NCI-H1930 (cell line): ENCODE measurements at places on chromosomes 1 and 21.

GRCh38 chr1:8155528-8156186 is 129.5 kb upstream of the ERRFI1 start:
- DNase-seq: no peak

GRCh38 chr1:154295408-154296235 is 23.2 kb downstream of the HAX1 start:
- no peak for DNase-seq

- peak; percentile 73 for DNase-seq
Observed at GRCh38 chr1:216221260-216221700, 202.0 kb downstream of the USH2A start.

- DNase-seq: no peak
Observed at GRCh38 chr1:54764922-54765561, 719 bp upstream of the PARS2 start.

- DNase-seq: no peak
Observed at GRCh38 chr1:115469703-115470476, 131.8 kb upstream of the NGF start.

GRCh38 chr1:38814984-38815464 is 44.5 kb downstream of the RRAGC start:
- DNase-seq: no peak

- DNase-seq: no peak
Observed at GRCh38 chr1:38962560-38962959, 20.9 kb upstream of the RHBDL2 start.

DNA sequence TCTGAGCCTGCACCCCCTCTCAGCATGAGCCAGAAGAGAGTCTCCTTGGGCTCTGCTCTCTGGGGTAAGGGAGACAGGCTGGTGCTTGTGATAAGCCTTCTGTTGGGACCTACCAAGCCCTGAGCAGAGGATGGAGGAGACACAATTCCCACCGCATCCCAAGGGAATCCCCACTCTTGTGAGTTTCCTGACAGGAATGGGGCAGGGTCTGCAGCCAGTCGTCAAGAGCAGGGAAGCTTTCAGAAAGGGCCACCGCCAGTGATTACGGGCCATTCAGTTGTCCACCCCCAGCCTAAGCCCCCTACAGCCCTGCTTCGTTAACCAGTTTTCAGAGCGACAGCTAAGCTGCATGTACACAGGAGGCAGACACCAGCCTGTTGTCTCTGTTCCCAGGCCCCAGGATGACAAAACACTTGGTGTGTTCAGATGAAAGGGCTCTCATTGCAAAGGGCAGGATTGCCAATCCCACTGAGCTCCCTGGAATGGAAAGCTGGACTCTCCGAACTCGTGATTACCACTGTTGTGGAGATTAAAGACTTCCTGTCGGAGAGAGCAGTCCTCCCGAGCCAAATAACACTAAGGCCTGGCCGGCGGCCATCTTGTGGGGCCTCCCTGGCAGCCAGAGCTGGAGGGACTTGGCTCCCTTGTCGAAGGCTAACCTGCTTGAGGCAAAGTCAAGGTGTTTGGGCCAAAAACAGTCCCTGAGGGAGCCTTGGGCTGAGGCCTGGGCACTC is 37.4 kb upstream of the SLC30A1 start:
- no peak for DNase-seq

DNA sequence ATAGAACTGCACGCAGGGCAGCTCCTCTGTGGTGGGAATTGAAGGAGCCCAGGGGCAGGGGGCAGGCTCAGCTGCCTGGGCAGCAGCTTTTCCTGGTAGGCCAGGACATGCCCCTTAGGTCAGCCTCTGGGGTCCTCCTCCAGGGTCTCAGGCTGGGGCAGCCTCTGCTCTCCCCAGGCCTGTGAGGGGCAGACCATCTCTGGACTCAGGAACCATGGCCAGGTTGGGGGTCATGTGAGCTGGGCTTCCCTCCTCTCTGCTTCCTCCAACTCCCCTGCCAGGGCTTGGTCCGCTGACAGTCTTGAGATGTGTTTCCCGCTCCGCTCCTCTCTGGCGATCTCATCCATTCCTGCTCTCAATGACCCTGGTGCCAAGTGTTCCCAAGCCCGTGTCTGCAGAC is 5.7 kb downstream of the C1orf210 start:
- no peak for DNase-seq

DNA sequence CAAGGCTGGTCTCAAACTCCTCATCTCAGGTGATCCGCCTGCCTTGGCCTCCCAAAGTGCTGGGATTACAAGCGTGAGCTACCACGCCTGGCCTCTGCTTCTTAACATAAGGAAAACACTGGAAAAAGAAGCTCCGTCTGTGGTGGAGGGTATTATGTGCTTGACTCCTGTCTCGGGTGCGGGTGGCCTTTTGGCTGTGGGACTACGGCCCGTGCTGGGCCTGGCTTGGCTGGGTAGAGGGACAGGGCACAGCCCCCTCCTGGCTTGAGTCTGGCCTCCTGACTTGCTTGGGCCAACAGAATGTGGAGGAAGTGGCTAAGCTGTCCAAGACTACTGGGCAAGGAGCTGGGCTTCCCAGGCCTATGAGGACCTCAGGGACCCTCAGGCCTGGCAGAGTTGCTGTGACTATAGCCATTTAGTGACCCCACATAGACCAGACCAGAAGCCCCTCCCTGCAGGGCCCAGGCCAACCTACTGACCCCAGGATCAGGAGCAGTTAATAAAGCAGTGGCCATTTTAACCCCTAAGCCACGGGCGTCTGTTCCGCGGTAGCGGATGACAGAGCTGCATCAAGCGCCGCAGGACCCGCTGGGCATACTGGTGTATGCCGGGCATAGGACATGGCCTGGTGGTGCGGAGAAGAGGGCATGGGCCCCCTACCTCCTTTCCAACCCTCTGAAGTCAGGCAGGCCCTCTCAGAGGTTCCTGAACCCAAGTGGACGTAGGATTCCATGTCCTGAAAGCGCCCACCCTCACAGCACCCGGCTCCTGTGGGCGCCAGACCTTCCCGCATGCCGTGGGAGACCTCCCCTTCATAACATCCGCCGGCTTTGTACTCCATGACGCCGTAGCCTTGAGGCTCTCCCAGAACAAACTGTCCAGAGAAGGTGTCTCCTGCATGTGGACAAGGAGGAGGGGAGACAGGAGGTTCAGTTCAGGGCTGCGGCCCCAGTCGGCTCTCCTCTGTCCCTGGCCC is 4.4 kb downstream of the MORN1 start:
- DNase-seq: no peak

DNA sequence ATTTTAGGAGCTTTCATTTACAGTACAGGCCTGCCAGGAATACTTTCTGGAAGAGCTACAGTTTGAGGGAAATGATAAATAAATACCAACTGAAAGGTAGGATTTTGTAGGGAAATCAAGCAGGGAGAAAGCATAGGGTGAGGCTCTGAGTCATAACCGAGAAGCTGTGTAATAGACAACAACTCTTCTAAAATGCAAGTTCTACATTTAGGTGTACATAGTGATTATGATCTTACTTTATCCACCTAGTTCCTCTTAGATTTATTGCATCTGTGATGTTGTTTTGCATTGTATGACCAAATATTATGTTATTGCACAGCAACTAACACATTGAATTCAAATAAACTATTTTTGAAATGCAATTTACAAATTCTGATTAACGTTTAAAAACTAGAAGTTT is 819.3 kb downstream of the PLA2G4A start:
- no peak for DNase-seq

- DNase-seq: no peak
Observed at GRCh38 chr1:81111818-81112217, 688.9 kb upstream of the ADGRL2 start.

DNA sequence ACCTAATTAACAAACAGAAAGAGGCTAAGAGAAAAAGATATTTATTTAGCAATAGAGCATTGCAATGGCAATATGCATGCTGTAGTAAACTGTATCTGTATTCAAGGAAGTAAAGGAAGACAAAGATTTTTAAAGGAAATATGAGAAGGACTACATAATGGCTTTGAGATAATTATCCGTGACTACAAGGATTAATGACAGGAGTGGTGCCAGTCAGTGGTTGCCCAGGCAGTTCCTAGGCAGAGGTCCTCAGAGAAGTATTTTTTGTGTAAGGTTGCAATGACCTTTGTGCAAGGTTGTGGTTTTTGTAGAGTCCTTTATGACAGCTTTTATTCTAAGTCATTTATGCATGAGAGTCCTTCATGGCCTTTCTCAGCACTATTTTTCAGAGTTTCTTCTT is 711.1 kb upstream of the CHRM3 start:
- DNase-seq: no peak

GRCh38 chr1:104100115-104100514 is 350.4 kb downstream of the AMY1C start:
- no peak for DNase-seq

- DNase-seq: no peak
Observed at GRCh38 chr1:97938285-97938642, 17.4 kb upstream of the DPYD start.

DNA sequence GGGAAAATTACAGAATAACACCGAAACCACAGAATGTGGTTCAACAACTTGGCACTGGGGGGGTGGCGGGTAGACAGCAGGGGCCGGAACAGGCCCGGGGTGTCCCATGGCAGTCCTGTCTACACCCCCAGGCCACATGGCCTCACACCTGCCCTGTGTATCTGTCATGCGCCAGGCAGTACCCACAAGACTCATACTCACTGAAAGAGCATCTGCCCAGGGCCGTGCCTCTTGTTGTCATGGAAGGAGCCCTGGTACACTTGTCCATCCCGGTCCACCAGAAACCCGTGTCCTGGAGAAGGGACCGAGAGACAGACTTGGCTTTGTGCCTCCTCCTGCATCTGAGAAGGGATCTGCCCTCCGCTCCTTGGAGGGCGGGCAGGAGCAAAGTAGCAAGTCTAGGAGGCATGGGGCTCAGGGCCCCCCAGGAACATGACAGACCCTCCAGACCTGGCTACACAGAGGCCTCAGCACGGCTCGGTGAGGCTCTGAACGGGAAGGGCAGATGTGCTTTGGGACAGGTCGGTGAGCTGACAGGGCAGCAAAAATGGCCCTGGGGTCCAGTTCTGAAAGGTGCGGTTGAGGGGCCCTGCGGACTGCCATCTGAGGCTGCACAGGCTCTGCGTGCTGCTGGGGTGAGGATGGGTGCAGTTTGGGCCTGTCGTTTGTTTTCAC is 5.6 kb downstream of the MORN1 start:
- DNase-seq: no peak

DNA sequence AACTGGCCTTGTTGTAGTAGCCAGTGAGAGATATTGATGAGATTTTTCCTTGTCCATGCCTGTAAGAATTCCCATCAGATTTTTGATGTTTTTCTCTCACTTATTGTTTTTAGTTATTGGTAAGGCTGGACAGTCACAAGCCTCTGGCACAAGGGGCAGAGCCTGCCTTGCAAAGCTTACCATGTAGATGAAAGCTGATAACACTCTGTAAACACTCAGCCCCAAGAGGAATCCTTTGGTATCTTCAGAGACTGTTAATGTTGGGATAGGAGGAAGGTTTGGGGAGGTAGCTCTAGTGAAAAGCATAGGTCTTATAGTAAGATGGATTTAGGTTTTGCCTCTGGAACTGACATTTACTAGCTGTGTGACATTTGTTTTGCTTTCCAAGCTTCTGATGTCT is 37.7 kb downstream of the MARK1 start:
- DNase-seq: no peak

DNA sequence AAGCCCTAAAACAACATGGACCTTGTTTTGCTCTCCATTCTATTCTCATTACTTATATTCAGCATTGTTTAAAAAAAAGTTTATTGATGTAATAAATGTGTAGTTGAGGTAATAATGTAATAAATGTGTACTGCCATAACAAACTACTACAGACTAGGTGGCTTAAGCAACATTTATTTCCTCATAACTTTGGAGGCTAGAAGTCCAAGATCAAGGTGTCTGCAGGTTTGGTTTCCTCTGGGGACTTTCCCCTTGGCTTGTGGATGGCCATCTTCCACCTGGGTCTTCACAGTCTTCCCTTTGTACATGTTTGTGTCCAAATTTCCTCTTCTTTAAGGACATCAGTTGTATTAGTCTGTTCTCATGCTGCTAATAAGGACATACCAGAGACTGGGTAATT is 93.1 kb downstream of the LMO4 start:
- DNase-seq: no peak

- DNase-seq: no peak
Observed at GRCh38 chr1:227182012-227182411, 136.3 kb downstream of the CDC42BPA start.

DNA sequence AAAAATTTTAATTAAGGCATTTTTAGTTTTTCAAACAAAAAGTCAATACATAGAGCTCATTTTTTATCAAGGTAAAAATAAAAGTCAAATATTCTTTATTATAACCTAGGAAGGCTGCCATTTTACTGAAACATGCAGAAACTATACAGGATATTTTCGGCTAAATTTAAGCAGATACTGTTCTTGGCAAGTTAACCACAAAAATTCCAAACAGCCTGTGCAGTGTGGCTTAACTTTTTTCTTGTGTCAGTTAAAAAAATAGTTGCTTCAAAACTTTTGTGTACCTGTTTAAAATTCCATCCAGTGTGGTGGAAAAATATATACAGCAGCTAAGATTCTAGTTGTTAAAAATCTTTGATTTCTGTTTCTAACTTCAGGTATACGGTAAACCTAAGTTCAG is 135.0 kb downstream of the ATP5PO start:
- DNase-seq: no peak

DNA sequence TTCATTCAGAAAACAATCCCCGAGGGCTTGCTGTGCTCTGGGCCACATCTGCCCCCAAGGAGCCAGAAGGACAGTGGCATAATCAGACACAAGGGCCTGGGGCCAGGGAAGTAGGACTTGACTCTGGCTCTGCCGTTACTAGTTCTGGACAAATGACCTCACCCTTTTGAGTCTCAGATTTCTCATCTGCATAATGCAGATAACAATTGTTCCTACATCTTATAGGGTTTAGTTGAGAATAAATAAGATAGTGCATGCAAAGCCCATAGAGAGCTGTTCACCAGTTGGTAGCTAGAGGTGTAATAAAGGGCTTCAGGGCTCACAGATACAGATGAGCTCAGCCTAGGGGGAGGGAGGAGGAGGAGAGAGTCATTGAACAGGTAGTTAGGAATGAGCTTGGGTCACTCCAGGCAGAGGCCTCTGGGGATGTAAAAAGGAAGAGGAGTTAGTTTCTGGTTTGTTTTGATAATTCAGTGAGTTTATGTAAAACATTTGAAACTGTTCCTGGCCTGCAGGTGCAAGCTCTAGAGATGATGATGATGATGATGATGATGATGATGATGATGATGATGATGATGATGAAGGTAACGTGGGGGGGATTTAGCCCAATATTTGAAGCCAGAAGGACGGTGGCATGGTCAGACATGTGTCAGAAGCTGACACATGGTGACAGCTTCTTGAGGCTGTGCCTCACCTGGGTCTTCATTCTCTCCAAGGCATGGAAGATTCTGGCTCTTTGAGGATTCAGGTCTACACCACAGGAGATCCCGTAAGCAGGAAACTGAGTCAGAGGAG is 858 bp downstream of the LACTBL1 start:
- no peak for DNase-seq
